ENCODE measurements at places on chromosomes 7 and 10.

GRCh38 chr7:517774-518629 is 1.6 kb downstream of the PDGFA start:
- peak; percentile 68 for DNase-seq

DNA sequence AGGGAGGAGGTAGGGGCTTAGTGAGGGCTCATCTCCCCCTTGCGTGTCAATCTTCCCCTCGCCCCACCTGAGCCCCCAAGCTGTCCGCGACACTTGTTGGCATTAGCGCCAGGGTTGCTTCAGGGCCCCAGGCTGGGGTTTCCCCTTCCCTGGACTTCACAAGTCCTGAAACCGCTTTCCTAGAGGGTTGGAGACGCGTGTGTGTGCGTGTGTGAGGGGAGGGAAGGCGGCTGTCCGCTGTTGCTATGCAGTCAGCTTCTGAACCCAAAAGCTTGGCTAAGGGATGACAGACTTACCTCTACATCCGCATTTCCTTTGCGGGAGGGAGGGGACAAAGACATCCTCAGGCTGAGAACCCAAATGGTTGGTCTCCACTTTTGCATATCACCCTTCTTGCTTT is 803 bp downstream of the GOLGA7B start:
- DNase-seq, result no peak

GRCh38 chr10:114953047-114953446 is 15.1 kb downstream of the TRUB1 start:
- no peak for DNase-seq

DNA sequence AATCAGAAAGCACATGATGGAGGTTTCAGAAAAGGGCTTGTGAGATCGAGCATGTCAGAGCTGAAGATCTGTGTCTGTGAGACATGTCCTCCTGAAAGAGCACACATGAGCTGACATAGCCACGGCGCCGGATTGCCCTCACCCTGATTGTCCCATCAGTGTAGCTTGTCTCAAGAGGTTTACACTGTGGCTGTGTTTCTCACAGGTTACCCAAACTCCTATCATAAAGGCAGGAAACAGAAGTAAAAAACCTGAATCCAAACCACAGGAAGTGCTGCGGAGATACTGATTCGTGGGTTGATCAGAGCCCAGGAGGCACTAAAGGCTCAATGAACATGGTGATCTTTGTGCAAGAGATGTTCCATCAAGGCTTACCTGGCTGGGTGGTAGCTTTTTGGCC is 3.9 kb upstream of the ATP6V0E2 start:
- no peak for DNase-seq

- DNase-seq, result no peak
These were observed 13.1 kb downstream of the EZH2 start for GRCh38 chr7:148871030-148871429.

- DNase-seq, result no peak
These were observed 15.5 kb downstream of the AOAH start for GRCh38 chr7:36708767-36709166.

- DNase-seq, result no peak
These were observed 615.1 kb downstream of the SUGCT start for GRCh38 chr7:40749877-40750276.

DNA sequence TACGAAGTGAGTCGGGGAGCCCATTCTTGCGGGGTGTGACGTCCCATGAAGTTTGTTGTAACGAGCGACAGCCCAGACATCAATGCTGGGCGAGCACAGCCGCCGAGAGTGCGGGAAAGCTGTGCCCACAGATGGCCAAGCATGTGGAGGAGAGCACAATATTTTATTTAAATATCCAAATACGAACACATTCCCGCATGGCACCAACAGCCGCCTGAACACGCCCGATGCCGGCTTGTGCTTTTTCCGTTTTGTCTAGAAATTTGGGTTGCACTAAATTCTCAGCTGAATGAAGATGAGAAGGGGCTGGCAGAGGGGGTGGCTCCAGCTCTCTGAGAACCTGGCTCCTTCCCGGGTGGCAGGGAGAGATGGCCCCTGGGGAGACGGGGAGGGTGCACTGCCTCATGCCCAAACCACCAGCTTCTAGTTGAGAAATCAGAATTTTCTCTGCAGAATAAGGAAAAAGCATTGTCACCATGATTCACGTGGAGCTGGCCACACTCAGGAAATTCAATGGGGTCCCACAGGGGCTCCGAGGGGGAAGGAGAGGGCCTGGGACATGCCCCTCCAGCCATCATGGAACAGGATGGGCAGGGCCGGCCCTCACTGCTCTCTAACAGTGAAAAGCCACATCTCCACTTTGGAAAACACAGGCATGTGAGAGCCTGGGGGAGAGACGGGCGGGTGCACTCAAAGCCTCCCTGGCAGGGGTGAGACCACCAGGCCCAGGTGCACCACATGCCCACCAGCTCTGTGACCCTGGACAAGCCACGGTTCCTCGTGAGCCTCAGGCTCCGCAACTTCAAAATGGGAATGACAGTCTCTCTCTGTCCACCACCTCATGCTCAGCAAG is 48.3 kb downstream of the EBF3 start:
- no peak for DNase-seq

DNA sequence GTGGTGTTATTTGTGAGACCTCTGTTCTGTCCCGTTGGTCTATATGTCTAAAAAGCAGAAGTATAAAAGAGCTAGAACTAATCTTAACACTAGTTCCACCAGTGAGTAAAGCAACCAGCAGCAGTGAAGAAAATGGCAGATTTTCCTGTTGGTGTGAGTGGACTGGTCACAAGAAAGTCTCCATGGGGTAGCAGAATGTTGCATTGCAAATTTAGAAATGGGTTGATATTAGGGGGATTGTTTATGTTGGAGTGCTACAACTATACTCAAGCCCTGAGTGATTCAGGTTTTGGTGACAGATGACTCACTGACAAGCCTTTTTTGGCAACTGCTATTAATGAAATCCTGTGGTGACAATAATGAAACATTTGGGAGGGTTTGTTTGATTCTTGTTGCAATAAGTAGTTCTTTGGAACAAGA is 5.6 kb downstream of the AVL9 start:
- DNase-seq, result no peak

DNA sequence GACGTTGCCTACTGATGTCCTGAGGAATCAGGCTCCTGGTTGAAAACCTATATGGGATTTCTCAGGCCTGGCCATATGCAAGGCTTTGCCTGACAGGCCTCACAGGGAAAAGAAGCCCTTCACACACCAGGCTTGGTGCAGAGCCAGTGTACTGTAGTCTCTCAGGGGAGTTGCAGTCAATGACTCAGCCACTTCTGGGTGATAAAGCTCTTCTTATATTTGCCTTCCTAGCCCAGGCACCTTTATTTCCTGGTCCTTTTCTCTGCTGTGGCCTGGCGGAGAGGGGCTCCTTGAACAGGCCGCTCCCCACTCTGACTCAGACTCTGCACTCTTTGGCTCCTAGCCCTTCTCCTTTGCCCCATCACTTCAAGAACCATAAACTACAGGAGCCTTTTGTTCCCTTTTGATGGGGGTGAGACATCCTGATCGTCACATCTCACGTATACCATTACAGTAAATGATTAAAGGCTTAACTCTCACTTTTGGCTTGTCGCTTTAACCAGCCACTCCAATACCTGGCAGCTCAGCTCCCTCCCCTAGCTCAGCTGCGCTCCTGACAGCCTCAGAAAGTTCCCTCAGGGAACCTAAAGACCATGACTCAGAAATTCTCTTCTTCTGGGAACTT is 33.5 kb downstream of the DPY19L1 start:
- DNase-seq, result no peak

- no peak for DNase-seq
These were observed 253.4 kb downstream of the DOCK4 start for GRCh38 chr7:111952783-111953182.

DNA sequence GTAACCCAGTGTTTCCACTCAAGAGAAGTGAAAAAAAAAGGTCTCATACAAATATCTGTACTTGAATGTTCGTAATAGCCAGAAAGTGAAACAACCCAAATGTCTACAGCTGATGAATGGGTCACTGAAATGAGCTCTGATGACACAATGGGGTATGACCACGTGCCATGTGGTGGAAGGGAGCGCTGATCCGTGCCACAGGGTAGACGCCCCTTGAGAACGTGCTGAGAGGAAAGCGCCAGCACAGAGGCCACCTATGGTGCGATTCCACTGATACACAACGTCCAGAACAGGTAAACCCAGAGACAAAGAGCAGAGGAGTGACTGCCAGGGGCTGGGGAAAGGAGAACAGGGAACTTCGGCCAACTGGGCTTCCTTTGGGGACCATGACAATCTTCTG is 50.3 kb downstream of the MAD1L1 start:
- peak; percentile 32 for DNase-seq

DNA sequence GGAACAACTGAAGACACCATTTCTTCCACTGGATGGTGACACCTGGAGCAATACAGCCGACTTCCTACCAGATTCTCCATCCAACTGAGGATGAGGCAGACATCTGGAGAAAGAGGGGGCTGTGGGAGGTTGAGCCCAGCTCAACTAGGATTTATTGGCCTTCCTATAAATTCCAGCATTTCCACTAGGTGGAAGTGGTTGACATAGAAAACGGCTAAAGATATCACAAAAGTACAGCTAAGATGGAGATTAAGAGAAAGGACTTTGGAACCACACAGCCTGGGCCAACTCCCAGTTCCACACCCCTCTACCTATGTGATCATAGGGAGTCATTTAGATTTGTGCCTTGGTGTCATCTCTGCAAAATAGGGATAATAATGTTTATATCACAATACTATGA is 61.3 kb upstream of the CAV2 start:
- no peak for DNase-seq

DNA sequence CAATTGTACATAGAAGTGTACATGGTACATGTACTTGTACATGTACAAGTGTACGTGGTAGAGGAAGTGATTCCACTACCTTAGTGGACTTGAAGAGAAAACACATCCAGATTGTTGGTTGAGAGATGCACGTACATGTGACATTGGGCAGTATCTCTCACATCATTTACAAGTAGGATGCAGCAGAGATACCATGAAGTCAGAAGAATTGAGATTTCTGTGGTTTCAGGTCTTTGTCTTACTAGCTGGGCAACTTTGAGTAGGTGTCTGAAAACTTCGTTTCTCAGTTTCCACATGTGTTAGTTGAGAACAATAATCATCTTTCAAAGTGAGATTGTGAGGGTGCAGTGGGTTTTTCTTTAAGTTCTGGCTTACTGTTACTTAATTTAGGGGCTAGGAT is 21.5 kb downstream of the CLDN12 start:
- DNase-seq, result no peak

All from activated CD8-positive, alpha-beta memory T cell treated with anti-CD3 and anti-CD28 coated beads for 24 hours (primary cell).